ENCODE measurements at places on chromosomes 1 and 21.
A peak's percentile ranks its signal among the peaks of the same experiment; 100 is the strongest.

- no peak for DNase-seq
Observed at GRCh38 chr1:17009706-17010105, 2.0 kb downstream of the ATP13A2 start.

- DNase-seq = no peak
Observed at GRCh38 chr1:71559880-71560279, 479.0 kb upstream of the ZRANB2 start.

GRCh38 chr1:94807742-94808491, 12.2 kb upstream of the SLC44A3 start:
- DNase-seq = no peak

- peak; percentile 71 for DNase-seq
Observed at GRCh38 chr1:58782178-58783089, 1.4 kb downstream of the JUN start.

GRCh38 chr1:98316286-98316905, 345.1 kb upstream of the SNX7 start:
- DNase-seq = no peak

DNA sequence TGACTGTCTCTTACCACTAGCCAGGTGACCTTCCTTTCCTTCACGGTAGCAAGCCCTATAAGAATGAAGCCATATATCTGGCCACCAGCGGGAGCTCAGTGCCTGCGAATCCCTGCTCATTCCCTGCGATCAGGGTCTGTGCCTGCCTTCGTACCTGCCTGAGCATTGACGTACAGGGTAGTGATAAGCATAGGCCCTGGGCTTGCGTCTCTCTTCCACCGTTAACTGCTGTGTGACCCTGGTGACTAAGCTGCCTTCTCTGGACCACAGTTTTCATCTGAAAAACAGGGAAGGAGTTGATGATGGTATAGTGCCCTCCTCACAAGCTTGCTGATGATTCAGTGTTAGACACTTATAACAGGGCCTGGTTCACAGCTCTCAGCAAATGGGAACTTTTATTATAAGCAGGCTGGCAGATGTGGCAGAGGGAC, 4.1 kb downstream of the ZC3H12A start:
- peak; percentile 73 for DNase-seq

GRCh38 chr1:32817815-32818786, 648 bp downstream of the S100PBP start:
- DNase-seq = peak; percentile 48

- no peak for DNase-seq
Observed at GRCh38 chr1:214615871-214616270, 12.9 kb downstream of the CENPF start.

- no peak for DNase-seq
Observed at GRCh38 chr1:9340864-9341263, 48.2 kb downstream of the SPSB1 start.

GRCh38 chr1:7584643-7585042, 186.5 kb upstream of the VAMP3 start:
- no peak for DNase-seq

DNA sequence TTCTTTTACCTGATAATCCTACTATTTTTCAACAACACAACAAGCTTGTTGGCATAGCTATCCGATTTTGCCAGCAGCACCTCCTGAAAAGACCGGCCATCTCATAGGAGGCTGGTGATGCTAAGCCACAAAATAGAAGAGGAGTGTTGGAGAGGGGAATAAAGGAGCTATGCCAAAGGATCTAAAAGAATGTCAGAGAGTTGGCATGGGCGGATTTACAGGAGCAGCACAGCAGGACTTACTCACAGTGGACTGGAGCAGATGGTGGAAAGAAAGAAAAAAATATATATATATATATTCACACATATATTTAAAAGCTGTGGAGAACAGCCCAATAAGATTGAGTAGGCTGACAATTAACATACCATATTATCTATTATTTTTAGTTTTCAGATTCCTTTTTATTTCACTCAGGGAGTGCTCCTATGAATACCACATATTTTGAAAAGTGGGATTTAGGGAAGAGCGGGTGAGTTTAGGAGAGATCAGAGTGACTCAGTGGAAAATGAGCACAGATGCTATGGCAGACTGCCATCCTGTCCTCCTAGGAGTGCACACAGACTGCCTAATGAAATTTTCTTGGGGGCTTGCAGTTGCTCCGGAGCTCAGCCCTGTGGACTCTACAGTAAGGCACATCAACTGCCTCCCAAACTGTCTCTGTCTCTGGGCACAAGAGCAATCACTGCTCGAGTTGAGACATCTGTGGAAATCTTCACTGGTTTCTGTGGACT, 394.4 kb upstream of the CHRM3 start:
- no peak for DNase-seq

GRCh38 chr1:20389571-20389970, 96.4 kb downstream of the CAMK2N1 start:
- DNase-seq = no peak

DNA sequence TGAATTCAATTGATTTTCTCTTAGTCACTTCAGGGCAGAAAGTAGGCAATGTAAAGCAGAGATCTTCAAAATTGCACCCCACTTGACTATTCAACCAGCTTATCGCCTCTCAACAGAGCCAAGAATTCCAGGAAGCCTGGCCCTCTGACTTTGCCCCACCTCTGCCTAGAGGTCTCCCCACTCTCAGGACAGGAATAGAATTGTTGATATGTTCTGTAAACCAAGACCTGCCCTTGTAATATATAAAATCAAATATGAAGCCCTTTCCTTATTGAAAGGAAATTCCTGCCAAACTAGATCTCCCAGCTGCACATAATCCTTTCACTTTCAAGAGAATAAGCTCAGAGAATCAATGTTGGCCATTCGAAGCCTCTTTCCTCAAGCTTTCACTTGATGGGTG, 116.1 kb upstream of the DPT start:
- no peak for DNase-seq

DNA sequence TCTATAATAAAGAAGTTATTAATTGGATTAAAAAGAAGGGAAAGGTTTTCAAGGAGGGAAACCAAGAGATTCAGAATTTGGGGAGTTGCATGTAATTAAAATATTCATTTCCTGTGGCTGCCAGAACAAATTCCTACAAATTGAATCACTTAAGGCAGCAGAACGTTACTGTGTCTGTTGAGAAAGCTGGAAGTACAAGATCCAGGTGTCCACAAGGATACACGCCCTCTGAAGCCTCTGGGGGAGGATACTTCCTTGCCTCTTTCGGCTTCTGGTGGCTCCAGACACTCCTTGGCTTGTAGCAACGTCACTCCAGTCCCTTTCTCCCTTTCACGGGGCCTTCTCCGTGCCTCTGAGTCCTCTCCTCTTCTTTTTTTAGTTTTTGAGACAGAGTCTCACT, 67.9 kb downstream of the KAZN start:
- DNase-seq = no peak

DNA sequence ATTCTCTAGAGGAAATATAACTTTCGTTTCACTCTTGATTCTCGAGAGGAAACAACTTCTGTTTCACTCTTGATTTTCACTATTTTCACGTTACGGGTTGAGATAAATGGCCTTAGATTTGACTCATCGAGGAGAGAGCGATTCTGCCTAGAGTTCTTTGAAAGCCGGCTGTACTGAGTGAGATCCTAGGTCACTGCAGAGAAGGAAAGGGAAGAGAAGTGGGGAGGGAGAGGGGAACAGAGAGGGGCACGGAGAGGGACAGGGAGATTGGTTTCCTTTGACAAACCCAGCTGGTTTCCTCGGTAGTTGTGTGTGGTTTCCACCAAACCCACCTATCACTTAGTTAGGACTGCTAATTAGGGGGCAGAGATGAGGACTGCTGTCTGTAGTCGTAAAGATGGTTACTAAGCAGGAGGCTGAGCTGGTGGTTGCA, 21.6 kb upstream of the GPR137B start:
- peak; percentile 33 for DNase-seq

- no peak for DNase-seq
Observed at GRCh38 chr1:209434631-209435217, 148.8 kb upstream of the CAMK1G start.

DNA sequence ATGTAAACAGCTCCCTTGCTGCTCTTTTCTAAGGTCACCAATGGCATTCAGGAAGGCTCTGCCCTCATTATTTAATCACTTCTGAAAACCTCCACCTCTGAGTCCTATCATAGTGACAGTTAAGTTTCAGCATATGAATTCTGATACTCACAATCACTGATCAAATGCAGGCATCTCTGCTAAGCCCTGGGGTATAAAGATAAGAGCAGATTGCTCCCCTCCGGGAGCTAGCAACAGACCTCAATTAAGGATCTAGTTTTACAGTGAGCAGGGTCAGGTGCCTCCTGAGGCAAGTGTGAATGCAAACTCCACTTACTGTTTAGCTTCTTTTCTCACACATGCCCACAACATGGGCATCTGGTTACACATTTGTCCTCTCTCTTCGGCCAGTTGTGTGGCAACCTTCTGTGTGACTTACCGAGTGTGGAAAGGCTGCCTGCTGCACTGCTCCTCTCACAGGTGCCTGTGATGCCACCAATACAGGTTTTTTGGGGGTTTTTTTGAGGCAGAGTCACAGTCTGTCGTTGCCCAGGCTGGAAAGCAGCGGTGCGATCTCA, 15.0 kb downstream of the IL10RB start:
- DNase-seq = no peak

- peak; percentile 74 for DNase-seq
Observed at GRCh38 chr1:22031214-22031962, 21.1 kb upstream of the CDC42 start.

GRCh38 chr1:63662056-63662836, 69.0 kb downstream of the PGM1 start:
- no peak for DNase-seq

GRCh38 chr1:88036345-88037014, 647.6 kb upstream of the PKN2 start:
- no peak for DNase-seq

DNA sequence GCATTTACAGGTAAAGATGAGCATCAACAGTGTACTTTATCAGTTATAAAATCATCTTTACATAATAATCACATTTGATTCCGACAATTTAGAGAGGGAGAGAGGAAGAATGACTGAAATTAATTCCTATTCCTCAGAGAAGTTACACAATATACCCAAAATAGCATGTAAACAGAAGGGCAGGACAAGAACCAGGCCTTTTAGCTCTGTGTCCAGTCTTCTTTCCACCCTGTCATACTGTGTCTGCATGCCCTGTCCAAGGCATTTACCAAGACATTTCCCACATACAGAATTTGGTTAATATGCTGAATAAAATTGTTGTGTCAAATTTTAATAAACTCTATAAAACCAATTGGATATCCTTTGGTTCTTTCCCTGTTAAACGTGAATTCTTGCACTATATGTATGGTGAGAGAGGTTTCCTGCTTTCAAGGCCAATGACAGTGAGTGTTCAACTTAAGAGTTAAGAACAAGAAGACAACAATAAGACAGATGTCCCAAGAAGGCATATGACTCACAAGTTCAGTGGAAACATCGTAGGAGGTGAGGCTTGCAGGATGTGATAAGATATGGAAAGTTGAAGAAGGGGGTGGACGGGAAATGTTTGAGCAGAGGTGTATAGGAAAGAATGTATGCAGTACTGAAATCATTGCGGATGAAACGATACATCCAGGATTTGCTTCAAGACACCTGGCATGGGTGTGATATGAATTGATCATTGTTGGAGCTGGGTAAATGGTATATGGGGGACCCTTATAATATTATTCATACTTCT, 20.8 kb downstream of the LRRC8B start:
- DNase-seq = peak; percentile 83

- no peak for DNase-seq
Observed at GRCh38 chr1:203371288-203371687, 20.4 kb upstream of the FMOD start.

- no peak for DNase-seq
Observed at GRCh38 chr1:22775478-22775877, 64.8 kb downstream of the EPHB2 start.

DNA sequence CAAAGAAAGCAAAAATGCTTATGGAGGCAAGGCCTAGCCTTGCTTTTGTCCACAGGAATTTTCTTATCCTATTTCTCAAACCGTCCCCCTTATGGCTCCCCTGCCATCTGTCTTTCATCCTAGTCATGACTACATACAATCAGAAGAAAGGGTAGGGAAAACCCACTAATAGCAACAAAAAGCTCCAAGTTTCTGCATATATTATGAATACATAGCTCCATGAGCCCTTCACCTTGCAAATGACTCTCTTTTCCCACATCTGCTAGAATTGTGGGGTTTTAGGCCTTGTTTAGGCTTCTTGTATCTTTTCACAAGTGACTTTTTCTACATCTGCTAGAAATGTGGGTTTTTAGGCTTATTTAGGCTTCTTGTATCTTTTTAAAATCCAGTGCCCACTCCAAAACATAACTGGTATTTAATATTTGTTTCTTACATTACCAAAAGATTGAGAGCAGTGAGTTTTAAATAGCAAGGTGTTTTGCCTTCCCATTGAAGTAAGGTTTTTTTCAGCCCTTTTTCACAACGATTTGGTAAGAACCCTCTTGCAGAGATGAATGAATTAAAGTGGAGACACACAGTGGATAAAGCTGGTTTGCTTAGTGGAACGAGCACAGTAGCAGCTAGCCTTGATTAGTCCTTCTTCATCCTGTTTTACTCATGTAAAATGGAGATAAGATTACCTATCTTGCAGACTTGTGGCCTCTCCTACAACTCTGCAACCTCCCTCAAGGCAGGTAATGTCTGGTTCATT, 4.4 kb downstream of the GADD45A start:
- DNase-seq = no peak

- peak; percentile 66 for DNase-seq
Observed at GRCh38 chr1:1208713-1209433, 2.5 kb upstream of the TNFRSF18 start.

- no peak for DNase-seq
Observed at GRCh38 chr1:21531241-21531640, 22.0 kb downstream of the ALPL start.

DNA sequence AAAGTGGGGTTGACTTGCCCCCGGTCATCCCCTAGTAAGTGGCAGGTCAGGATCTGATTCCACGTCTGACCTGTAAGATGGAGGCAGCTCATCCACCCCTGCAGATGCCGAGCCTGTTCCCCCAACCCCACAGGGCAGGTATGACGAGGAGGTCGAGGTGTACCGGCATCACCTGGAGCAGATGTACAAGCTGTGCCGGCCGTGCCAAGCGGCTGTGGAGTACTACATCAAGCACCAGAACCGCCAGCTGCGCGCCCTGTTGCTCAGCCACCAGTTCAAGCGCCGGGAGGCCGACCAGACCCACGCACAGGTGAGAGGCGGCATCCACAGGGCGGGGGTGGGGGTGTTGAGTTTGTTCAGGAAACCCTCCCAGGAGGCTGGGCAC, 9.6 kb downstream of the TMEM201 start:
- no peak for DNase-seq

DNA sequence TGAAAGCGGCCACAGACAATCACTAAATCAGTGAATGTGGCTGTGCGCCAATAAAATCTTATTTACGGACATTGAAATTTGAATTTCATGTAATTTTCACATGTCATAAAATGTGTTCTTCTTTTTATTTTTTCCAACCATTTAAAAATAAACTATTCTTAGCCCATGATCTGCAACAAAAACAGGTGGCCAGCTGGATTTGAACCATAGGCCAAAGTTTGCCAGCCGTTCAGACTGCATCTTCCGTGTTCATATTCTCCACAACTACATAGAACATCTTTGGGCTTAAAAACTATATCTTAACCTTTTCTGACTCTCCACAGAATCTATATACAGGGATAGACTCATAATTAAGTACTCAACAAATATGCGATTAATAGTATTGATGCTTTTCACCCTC, 81.2 kb upstream of the RALGPS2 start:
- no peak for DNase-seq
